ENCODE measurements at places on chromosomes 4 and X.

- no peak for DNase-seq
- H3K4me1 ChIP-seq, result peaks cover 12% of the 10 kb centered on the region
- no peaks in the 10 kb centered on the region for H3K27me3 ChIP-seq
- H3K4me3 ChIP-seq, result no peak overlapping the region
- no peak overlapping the region for H3K27ac ChIP-seq
Observed at GRCh38 chr4:95701500-95702170, 138.3 kb upstream of the PDHA2 start.

GRCh38 chr4:47643845-47644244, 158.8 kb downstream of the ATP10D start:
- H3K36me3 ChIP-seq, result no peaks in the 10 kb centered on the region
- H3K27me3 ChIP-seq, result no peaks in the 10 kb centered on the region
- DNase-seq, result no peak
- no peak overlapping the region for H3K27ac ChIP-seq
- H3K4me3 ChIP-seq, result no peak overlapping the region

DNA sequence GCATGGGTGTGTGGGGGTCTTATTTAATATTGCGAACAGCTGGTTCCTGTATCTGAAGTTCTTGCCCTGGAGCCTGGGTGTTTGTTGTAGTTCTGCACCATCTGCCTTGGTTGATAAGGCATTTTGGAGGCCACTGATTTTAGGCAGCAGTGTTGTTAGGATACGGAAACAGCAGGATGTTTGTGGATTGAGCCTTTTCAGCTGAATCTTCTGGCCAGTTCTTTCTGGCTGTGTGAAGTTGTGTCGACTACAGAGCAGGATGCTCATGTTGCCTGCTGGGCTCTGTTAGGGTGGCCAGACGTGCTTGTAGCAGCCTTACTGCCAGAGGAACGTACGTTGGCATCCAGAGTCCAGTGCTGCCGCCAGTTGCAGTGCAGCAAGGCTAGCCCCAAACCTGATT, 134.2 kb downstream of the PTTG2 start:
- H3K27me3 ChIP-seq, result no peaks in the 10 kb centered on the region
- H3K27ac ChIP-seq, result no peak overlapping the region
- no peak overlapping the region for H3K4me3 ChIP-seq

GRCh38 chrX:110222497-110223257, 95.2 kb downstream of the AMMECR1 start:
- no peaks in the 10 kb centered on the region for H3K27me3 ChIP-seq
- no peak overlapping the region for H3K4me3 ChIP-seq
- no peaks in the 10 kb centered on the region for H3K36me3 ChIP-seq
- H3K4me1 ChIP-seq, result no peaks in the 10 kb centered on the region
- no peak overlapping the region for H3K27ac ChIP-seq
- no peak for DNase-seq

GRCh38 chr4:81084634-81085033, 54.1 kb downstream of the BMP3 start:
- no peaks in the 10 kb centered on the region for H3K27me3 ChIP-seq
- H3K4me1 ChIP-seq, result no peaks in the 10 kb centered on the region
- H3K4me3 ChIP-seq, result no peak overlapping the region
- H3K36me3 ChIP-seq, result no peaks in the 10 kb centered on the region
- no peak for DNase-seq
- H3K27ac ChIP-seq, result no peak overlapping the region

DNA sequence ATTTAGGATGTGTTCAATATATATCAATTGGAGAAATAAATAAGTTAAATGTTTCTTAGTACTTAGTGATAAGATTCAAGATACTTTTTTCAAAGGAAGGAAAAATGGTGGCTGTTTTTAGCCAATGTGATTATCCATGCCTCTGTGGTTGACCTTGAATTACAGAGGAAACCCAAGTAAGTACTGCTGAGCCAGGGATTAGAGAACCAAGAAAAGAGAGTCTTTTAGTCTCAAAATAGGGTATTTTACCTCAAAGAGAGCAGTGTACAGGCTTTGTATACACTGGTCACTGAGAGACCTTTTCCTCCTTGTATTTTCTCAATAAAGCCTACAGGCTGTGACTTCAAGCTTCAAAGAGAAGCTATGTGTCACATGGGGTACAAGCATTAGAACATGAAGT, 1075.3 kb downstream of the ADGRL3 start:
- no peak for DNase-seq
- no peak overlapping the region for H3K4me3 ChIP-seq
- H3K27ac ChIP-seq, result no peak overlapping the region
- no peaks in the 10 kb centered on the region for H3K36me3 ChIP-seq

GRCh38 chrX:119870626-119871131, 854 bp downstream of the RNF113A start:
- no peaks in the 10 kb centered on the region for H3K27me3 ChIP-seq
- peaks cover 29% of the 10 kb centered on the region for H3K4me1 ChIP-seq
- peak overlapping the region; percentile 98 for H3K27ac ChIP-seq

DNA sequence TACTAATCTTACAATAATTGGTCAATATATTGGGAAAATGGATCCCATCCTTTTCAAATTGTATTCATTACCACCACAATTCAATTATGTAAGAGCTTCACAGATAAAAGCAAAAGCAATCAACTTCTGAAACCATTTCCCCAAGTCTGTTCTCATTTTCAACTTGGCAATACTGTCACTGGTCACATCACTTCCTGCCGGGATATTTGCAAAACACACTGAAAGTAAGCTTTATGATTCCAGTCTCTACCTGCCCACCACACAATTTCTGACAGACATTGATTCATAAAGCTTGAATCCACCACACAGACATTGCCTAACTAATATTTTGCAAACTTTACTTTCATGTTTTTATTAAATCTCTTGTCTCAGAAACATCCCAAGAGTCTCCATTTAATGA, 53.6 kb downstream of the LIN54 start:
- H3K4me1 ChIP-seq, result no peaks in the 10 kb centered on the region
- 0 out of 2 replicates have a peak overlapping the region, but pooled peaks have one; percentile 22 for H3K27ac ChIP-seq
- no peak overlapping the region for H3K4me3 ChIP-seq
- H3K27me3 ChIP-seq, result no peaks in the 10 kb centered on the region

DNA sequence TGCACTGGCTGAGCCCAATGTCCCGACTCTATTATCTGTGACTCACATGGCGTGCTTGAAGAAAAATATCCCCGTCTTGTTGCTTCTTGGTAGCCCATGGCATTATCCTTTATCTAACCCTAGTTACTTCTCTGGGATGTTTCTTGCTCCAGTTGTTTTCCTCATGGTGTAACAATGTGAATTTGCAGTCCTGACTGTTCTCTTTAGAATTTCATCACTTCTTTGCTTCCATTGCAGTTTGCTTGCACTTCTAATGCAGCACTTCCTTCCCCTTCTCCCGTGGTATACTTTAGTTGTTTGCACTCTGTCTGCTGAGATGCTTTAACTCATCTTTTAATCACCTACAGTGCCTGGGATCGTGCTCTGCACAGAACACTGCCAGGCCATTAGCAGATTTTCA, 126.9 kb downstream of the MAML3 start:
- H3K4me1 ChIP-seq, result no peaks in the 10 kb centered on the region
- no peak for DNase-seq
- no peak overlapping the region for H3K27ac ChIP-seq
- no peaks in the 10 kb centered on the region for H3K36me3 ChIP-seq

DNA sequence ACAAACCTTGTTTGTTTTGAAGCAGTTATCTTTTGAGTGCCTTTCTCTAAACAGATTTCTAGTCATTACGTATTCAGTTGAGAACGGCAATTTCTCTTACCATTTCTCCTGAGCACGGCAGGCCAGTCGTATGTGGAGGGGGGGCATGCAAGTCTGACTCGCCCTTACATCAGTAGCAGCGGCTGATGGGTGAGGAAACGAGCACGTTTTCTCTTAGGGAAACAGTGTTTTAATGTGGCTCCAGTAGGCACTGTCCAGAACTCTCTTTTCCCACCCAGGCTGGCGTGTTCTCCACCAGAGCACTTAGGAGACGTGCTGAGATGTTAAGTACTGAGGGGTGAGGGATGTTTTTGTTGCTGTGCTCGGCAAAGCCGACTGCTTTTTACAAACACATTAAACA, 240.5 kb downstream of the STIM2 start:
- no peaks in the 10 kb centered on the region for H3K27me3 ChIP-seq
- H3K4me3 ChIP-seq, result no peak overlapping the region
- no peak overlapping the region for H3K27ac ChIP-seq
- H3K36me3 ChIP-seq, result no peaks in the 10 kb centered on the region
- DNase-seq, result no peak
- H3K4me1 ChIP-seq, result no peaks in the 10 kb centered on the region

- H3K36me3 ChIP-seq, result peaks cover 7% of the 10 kb centered on the region
- no peak overlapping the region for H3K4me3 ChIP-seq
- no peaks in the 10 kb centered on the region for H3K4me1 ChIP-seq
- H3K27me3 ChIP-seq, result no peaks in the 10 kb centered on the region
- no peak overlapping the region for H3K27ac ChIP-seq
- no peak for DNase-seq
Observed at GRCh38 chrX:150610446-150610845, 42.0 kb downstream of the MTM1 start.

GRCh38 chr4:140176735-140177134, 22.8 kb upstream of the MAML3 start:
- no peak overlapping the region for H3K4me3 ChIP-seq
- H3K27ac ChIP-seq, result no peak overlapping the region
- DNase-seq, result no peak
- H3K27me3 ChIP-seq, result no peaks in the 10 kb centered on the region

GRCh38 chrX:17769701-17770269, 32.5 kb downstream of the SCML1 start:
- no peaks in the 10 kb centered on the region for H3K36me3 ChIP-seq
- no peaks in the 10 kb centered on the region for H3K4me1 ChIP-seq
- H3K27me3 ChIP-seq, result no peaks in the 10 kb centered on the region
- no peak overlapping the region for H3K4me3 ChIP-seq
- no peak overlapping the region for H3K27ac ChIP-seq

- no peaks in the 10 kb centered on the region for H3K4me1 ChIP-seq
- no peaks in the 10 kb centered on the region for H3K27me3 ChIP-seq
- H3K27ac ChIP-seq, result no peak overlapping the region
- H3K4me3 ChIP-seq, result no peak overlapping the region
- H3K36me3 ChIP-seq, result no peaks in the 10 kb centered on the region
Observed at GRCh38 chrX:30060718-30061117, 154.6 kb upstream of the MAGEB2 start.

DNA sequence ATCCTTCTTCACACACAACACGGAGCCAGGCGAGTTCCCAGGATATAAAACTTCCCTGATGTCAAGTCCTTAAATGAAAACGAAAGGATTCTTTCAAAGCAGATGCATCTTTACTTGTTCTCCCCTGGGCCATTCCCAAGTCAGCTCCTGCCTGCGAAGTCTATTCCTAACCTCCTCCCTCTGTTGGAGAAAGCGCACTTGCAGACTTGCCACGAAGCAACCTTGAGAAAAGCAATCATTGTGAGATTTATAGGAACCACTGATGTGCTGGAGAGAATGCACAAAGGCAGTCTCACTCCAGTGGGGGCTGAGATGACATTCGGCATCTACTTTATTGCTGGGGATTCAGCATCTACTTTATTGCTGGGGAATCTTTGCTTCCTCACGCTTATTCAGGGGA, 155.7 kb downstream of the NSUN7 start:
- no peak for DNase-seq
- H3K36me3 ChIP-seq, result no peaks in the 10 kb centered on the region
- H3K4me3 ChIP-seq, result no peak overlapping the region
- H3K4me1 ChIP-seq, result no peaks in the 10 kb centered on the region
- no peaks in the 10 kb centered on the region for H3K27me3 ChIP-seq
- H3K27ac ChIP-seq, result no peak overlapping the region

DNA sequence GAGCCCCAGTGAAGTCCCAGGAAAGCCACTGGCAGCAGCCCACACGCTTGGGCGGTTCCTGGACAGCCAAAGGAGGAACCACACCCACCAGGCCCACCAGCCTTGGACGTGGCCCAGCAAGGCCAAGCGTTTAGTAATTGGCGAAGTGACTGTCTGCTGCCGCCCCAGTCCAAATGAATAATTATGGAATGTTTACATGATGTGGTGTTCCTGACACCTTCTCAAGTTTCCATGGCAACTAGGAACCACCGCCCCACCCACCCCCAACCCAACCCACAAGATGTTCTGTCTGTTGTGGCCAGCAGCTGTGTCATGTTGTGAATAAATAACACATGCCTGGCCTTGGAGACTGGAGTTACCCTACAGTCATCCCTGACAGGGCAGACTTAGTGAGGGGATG, 22.3 kb downstream of the APLN start:
- H3K27me3 ChIP-seq, result no peaks in the 10 kb centered on the region
- H3K4me1 ChIP-seq, result peaks cover 5% of the 10 kb centered on the region
- DNase-seq, result no peak
- no peak overlapping the region for H3K27ac ChIP-seq

DNA sequence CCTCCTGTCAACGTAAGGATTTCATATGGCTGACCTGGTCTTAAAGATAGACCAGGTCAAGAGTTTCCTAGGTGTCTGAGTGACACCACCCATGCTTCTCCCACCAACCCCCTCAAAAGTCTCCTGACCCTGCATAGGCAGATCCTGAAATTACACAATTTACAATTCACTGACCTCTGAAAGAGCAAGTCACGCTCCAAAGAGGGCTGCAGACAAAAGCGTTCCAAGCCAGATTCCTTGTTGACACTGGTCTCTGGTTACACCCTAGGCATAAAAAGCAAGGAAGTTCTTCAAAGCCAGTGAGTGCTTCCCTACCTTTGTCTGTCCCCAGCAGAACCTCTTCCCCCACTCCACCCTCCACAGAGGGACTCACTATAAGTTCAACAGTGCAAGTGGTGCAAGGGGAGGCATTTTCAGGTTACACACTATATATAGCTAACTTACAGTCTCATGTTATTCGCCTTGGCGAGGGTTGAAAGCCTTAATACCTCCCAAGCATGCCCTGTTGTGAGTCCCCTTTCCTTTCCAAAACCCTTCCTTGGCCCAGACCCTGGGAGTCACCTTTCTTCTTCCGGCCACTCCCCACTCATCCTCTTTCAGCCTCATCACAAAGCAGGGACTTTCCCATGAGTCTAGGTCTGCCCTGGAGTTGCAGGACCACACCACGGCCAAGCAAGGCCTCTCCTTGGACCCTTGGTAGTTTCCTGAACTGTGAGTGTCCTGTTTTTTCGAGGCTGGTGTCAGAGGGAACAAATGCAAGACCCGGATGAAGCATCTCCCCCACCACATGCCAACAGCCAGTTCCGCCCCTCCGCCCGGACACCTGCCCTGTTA, 58.0 kb upstream of the KLF3 start:
- no peak for DNase-seq
- no peak overlapping the region for H3K4me3 ChIP-seq
- H3K27ac ChIP-seq, result no peak overlapping the region
- no peaks in the 10 kb centered on the region for H3K4me1 ChIP-seq
- no peaks in the 10 kb centered on the region for H3K36me3 ChIP-seq

- H3K27ac ChIP-seq, result no peak overlapping the region
- no peak for DNase-seq
- no peaks in the 10 kb centered on the region for H3K27me3 ChIP-seq
- H3K4me3 ChIP-seq, result no peak overlapping the region
Observed at GRCh38 chrX:15483891-15484290, 9.2 kb downstream of the PIR start.

- no peak overlapping the region for H3K4me3 ChIP-seq
- H3K36me3 ChIP-seq, result no peaks in the 10 kb centered on the region
- peaks cover 5% of the 10 kb centered on the region for H3K4me1 ChIP-seq
- no peak for DNase-seq
- H3K27ac ChIP-seq, result no peak overlapping the region
Observed at GRCh38 chr4:56650262-56651055, 30.6 kb downstream of the HOPX start.

All from DND-41 (cell line).